ENCODE measurements at places on chromosomes 1 and 21.

GRCh38 chr1:45018599-45019230 lies 6.7 kb downstream of the UROD start:
- peak; percentile 32 for DNase-seq

GRCh38 chr1:93614986-93615581 lies 66.6 kb downstream of the BCAR3 start:
- DNase-seq: no peak

- no peak for DNase-seq
Observed at GRCh38 chr1:27628712-27629111, 6.3 kb downstream of the FGR start.

- DNase-seq: no peak
Observed at GRCh38 chr1:22340873-22341272, 110.8 kb upstream of the ZBTB40 start.

Measured in activated CD8-positive, alpha-beta memory T cell treated with anti-CD3 and anti-CD28 coated beads for 1 hour (primary cell).